ENCODE measurements at places on chromosomes 16 and 17. TPM values are rescaled to one million over a fixed set of nuclear protein-coding genes. Genes with fewer than 3 reads are reported as not detected.

SKAP1 gene
- polyA plus RNA-seq = not detected

GPR142 gene
- not detected for polyA plus RNA-seq

KRTAP4-3 gene
- polyA plus RNA-seq = not detected

PRAC1 gene
- polyA plus RNA-seq = not detected

ETV4 gene
- 80.5 TPM for polyA plus RNA-seq

ATP2A3 gene
- 0.76 TPM for polyA plus RNA-seq

DNA sequence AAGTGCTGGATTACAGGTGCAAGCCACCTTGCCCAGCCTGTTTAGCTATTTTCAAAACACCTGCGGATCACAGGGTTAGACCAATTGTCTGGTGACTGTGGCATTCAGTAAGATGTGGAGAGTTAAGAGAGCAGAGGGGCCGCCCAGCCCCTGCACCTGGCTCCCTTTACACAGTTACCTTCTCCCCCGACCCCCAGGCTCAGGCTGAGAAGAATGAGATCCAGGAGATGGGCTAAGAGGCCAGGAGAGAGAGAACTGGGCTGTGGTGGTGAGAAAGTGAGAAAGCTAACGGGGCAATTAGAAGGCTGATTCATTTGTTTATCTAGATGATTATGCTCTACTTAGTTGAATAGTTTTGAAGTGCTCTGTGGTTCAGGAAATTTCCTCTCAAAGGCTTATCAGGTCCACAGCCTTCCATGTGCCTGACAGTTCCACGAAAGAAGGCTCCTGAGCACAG is 67.8 kb upstream of the AXIN2 start:
- DNase-seq = no peak

DNA sequence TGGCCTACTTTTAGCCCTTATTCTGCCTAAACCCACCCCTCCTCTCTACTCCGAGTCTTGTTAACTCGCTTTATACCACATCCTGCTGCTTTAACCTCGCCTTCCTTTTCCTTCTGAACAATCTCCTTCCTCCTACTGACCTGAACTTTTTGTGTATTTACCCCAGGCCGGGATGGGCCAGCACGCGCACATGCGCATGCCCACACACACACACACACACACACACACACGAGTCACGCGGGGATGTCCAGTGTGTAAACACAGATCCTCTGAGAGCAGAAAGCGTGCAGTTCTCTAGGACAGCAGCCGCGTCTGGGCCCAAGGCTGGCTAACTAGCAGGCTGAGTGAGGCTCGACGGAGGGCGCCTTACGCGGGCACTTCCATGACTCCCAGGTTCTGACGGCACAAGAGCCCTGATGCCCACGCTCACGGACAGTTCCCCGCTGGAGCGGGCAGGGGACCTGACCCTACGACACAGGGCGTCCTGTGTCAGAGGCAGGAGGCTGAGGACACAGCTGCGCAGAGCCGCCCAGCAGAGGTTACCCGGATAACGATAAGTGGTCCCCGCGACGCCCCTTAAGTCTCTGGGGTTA is 610 bp downstream of the PIK3R5 start:
- no peak for DNase-seq

GRCh38 chr16:67552476-67552875 is 9.8 kb upstream of the CTCF start:
- DNase-seq = no peak

- DNase-seq = peak; percentile 40
Observed at GRCh38 chr16:25012525-25012991, 2.6 kb downstream of the ARHGAP17 start.

DNA sequence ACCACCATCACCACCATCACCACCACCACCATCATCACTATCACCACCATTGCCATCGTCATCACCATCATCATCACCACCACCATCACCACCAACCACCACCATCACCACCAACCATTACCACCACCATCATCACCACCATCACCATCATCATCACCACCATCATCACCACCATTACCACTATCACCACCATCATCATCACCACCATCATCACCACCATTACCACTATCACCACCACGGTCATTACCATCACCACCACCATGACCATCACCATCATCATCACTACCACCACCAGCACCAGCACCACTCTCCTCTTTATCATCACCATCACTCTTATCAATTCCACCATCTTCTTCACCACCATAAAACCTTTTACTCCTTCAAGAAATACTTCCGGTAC is 1.1 kb upstream of the TMEM114 start:
- no peak for DNase-seq

GRCh38 chr17:76148015-76148326 is 6.9 kb upstream of the FOXJ1 start:
- DNase-seq = no peak

- DNase-seq = no peak
Observed at GRCh38 chr17:41324180-41325075, 8.9 kb upstream of the KRTAP17-1 start.

- DNase-seq = peak; percentile 5
Observed at GRCh38 chr16:22977294-22977697, 163.3 kb downstream of the HS3ST2 start.

- DNase-seq = peak; percentile 88
Observed at GRCh38 chr17:46742565-46743270, 75.8 kb downstream of the WNT3 start.

All from foreskin keratinocyte (primary cell).